Amniotic stem cell (primary cell): ENCODE measurements at places on chromosomes 2 and 18.

DNA sequence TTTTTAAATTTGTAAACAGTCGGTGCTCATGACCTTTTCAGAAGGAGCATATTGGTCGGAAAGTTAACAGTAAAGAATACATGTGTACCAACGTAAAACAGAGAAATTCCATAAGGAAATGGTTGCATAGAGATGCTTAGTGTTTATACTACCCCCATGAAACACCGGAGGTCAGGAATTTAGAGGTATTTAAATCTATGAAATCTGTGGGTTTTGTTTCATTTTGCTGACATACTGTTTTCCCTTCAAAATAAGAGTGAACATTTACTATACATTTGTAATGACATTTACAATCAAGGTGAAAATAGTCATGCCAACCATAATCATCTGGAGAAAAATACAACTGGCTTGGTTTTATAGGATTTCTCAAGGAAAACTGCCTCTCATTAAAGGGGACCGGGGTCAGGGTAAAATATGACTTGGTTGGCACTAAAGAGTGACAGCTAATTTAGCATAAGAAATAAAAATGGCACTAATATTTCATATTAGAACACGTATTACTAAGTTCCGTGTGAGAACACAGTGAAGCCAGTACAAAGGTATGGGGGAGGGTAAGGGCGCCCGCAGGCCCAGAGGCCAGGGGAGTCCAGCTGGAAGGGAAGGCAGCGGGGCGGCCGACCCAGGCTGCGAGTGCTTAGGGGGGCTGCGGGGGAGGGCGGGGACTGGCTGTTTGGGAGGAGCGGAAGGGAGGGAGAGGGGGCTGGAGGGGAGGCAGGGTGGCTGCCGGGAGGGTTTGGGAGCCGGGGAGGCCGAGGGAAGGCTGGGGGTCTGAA lies 1.1 kb upstream of the RNU4ATAC start:
- peak; percentile 32 for DNase-seq

DNA sequence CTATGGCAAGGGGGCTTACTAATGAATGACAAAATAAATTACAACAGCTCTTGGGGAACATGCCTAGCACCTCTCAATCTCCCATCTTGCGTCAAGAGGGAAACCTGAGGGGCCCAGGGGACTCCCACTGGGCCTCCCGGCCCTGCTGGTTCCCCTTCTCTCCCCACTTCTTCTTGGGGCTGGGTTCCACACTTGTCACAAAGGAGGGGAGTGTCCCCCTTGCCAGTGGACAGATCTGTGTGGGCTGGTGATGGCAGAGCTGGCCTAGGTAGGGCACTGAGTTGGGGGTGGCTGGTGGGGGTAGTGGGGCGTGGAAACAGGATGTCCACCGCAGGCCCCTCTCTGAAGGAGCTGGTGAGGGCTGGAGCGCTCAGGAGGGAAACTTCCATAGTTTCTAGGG lies 184.0 kb upstream of the HAAO start:
- DNase-seq = no peak

- no peak for DNase-seq
Measured at GRCh38 chr2:238094438-238095022, 5.6 kb upstream of the ESPNL start.

GRCh38 chr2:239098288-239098970 lies 250.5 kb downstream of the TWIST2 start:
- no peak for DNase-seq

DNA sequence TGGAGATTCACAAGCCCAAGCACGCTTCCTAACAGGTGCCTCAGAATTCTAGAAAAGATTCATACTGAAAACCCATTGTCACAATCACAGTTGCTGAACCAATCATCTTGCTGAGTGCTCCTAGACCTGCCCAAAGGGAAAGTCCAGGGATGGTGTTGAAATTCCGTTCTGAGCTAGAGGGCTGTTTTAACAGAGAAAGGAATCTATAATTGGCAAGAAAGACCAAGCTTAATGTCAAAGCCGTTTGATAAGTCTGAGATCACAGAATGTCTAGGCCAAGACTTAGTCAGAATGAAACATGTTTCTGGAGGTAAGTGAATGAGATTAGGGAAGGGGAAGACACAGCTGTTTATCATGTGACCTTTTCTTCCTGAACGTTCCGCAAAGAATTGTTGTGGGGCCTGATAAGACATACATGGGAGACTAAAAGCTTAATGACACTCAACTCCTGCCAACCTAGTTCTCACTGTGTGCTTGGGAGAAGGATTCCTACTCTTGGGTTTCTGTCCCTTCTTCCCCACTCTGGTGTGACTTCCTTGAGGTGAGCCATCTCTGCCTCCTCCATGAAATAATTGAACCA lies 27.5 kb downstream of the PMAIP1 start:
- DNase-seq = no peak

- no peak for DNase-seq
Measured at GRCh38 chr2:108614043-108614545, 79.8 kb downstream of the LIMS1 start.
